ENCODE measurements at places on chromosomes 6 and 20. TPM values are rescaled to one million over a fixed set of nuclear protein-coding genes. Genes with fewer than 3 reads are reported as not detected.
A peak's percentile ranks its signal among the peaks of the same experiment; 100 is the strongest.

DNA sequence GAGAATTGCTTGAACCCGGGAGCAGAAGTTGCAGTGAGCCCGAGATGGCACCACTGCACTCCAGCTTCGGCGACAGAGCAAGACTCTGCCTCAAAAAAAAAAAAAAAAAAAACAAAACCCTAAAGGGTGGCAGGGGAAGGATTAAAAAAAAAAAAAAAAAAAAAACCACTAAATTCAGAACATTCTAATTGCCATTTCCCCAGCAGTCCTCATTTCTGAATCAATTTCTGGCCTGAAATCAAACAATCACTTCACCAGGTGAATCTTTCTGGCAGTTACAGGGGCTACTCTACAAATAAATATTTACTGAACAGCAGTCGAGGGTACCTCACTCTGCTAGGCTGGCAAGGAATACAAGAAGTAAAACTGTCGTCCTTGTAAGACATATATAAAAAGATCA lies 1.2 kb downstream of the UQCC1 start:
- no peaks in the 10 kb centered on the region for H3K36me3 ChIP-seq
- no peak for DNase-seq
- 0 out of 2 replicates have a peak, but pooled peaks cover 5% of the 10 kb centered on the region for H3K4me1 ChIP-seq
- H3K4me3 ChIP-seq: peak overlapping the region; percentile 90

DNA sequence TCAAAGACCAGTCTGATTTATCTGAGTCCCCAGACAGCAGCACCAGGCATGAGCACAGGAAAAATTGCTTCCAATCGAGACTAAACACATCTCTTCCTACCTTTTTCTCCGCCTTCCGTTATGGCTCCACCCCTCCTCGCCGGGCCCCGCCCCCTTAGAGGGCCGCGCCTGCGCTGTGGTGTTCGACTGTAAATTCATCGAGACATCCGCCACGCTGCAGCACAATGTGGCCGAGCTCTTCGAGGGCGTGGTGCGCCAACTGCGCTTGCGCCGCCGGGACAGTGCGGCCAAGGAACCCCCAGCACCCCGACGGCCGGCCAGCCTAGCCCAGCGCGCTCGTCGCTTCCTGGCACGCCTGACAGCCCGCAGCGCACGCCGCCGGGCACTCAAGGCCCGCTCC lies 8.9 kb downstream of the REM1 start:
- no peak overlapping the region for H3K27ac ChIP-seq
- no peak for DNase-seq
- H3K4me3 ChIP-seq: no peak overlapping the region
- no peaks in the 10 kb centered on the region for H3K36me3 ChIP-seq

DNA sequence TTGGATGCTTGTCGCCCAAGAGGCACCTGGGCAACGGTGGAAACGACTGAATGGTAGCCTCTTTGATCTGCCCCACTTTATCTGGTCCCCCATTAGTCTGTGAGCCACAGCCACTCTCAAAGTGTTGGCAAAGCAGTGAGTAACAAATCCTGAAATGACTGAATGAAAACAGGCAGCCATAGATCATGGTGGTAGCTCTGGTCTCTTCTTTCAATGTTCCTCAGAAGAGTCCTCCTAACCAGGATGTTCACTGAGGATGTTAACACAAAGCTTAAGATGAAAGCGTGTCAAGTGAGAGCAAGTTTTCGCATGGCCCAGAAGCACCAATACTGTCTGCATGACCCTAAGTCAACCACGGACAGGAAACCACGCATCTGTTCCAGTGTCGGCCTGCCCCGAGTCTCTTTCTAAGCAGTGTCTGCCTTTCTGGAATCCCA lies 107.3 kb downstream of the IRF4 start:
- no peaks in the 10 kb centered on the region for H3K27me3 ChIP-seq
- H3K36me3 ChIP-seq: peaks cover 7% of the 10 kb centered on the region
- no peak for DNase-seq

DNA sequence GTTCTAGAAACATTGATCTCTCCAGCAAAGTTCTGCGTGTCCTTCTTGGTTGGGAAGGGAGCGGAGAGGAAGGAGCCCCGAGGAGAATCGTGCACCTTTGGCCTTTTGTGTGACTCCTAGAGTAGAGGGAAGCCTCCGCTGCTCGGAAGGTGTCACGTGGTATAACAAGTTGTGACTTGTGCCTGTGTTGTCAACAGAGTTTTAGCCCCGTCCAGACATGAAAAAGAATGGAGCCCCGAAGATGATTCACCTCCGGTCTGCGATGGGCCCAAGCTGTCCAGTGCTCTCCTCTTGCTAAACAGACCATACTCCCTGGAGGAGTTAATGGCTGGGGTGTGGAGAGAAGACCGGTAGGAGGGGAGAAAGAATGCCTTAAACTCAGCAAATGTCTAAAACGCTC lies 7.0 kb downstream of the EYA2 start:
- no peaks in the 10 kb centered on the region for H3K27me3 ChIP-seq
- H3K36me3 ChIP-seq: no peaks in the 10 kb centered on the region
- no peak overlapping the region for H3K4me3 ChIP-seq

DNA sequence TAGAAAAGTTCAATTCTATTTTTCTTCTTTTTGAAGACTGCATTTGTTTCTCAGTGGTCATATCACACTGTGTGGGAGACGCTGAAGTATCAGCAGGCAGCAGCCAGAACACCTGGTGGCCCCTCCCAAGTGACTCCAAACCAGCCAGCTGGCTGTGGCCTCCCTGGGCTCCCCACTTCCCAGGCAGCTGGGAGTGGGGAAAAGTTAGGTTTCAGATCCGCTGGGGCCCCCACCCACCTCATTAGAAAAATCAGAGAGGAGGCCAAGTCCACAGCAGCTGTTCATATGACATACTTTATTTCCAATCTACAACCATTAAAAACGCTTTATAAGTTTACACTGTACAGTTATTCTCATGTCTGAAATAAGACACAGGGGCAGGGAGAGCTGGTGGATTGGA lies 3.6 kb upstream of the DSN1 start:
- peaks cover 7% of the 10 kb centered on the region for H3K4me1 ChIP-seq
- H3K4me3 ChIP-seq: no peak overlapping the region

- H3K4me3 ChIP-seq: no peak overlapping the region
- no peaks in the 10 kb centered on the region for H3K27me3 ChIP-seq
- peaks cover 19% of the 10 kb centered on the region for H3K36me3 ChIP-seq
- DNase-seq: peak; percentile 50
These were observed 7.4 kb downstream of the RPL10A start for GRCh38 chr6:35475573-35475972.

Gene AKAP7
- total RNA-seq: 16.9 TPM

Gene DDX43
- total RNA-seq: not detected

Gene FHL5
- total RNA-seq: not detected
